ENCODE measurements at places on chromosomes 6 and 20.

DNA sequence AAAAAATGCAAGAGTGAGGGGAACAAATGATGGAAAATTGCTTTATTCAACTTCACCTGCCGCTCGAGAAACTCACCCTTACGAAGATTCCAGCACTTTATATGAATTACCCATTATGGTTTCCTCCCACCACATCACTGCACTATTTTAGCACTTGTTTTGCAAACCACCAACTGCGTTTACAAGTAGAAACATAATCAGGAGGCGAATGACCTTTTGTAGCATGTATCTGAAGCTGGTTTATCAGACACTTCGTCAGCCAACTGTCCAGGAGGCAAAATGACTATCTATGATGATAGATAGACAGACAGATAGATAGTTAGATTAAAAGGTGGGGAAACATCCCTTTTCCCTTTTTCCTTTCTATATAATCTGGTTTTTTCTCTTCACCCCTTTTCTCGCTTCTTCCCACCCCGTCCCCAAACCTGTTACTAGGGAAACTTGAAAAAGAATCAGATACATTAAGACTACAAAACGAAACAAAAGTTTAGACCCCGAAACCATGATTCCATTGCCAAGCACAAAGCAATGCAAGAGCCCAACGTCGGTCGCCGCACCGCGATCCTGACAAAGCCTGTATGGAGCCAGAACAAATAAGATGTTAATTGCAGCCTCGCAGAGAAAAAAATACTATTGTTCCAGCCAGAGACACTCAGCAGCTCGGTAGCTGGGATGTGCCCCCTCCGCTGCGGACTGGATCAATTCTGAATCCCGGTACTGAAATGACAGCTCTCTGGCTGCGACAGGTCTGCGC lies 933 bp upstream of the ADGRB3 start:
- DNase-seq: no peak

DNA sequence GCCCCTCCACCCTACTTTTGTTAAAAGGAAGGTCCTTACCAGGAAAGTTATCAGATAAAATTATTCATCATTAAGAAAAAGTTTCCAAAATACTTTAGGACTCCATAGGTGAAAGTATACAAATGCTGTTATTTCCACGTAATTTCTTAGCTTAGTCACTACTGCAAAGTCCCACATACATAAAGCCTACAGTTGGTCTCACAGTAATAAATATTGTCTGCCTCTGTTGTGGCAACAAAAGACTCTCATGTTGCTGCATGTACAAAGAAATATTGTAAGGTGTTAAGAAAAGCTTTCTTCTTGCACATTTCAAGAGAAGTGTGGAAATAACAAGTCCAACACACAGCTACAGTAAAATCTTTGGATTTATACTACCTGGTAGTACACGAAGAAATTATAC lies 102.4 kb upstream of the DST start:
- no peak for DNase-seq

- no peak for DNase-seq
Observed at GRCh38 chr20:24663496-24663895, 194.1 kb downstream of the SYNDIG1 start.

GRCh38 chr20:5843054-5843592 lies 92.9 kb downstream of the SHLD1 start:
- DNase-seq: no peak

- no peak for DNase-seq
Observed at GRCh38 chr6:37257320-37257633, 295 bp upstream of the TBC1D22B start.
